ENCODE measurements at places on chromosomes 16 and 17.

GRCh38 chr16:89600956-89601355, 12.5 kb upstream of the DPEP1 start:
- no peak for DNase-seq

GRCh38 chr16:56915336-56916119, 16.4 kb upstream of the HERPUD1 start:
- DNase-seq, result no peak

DNA sequence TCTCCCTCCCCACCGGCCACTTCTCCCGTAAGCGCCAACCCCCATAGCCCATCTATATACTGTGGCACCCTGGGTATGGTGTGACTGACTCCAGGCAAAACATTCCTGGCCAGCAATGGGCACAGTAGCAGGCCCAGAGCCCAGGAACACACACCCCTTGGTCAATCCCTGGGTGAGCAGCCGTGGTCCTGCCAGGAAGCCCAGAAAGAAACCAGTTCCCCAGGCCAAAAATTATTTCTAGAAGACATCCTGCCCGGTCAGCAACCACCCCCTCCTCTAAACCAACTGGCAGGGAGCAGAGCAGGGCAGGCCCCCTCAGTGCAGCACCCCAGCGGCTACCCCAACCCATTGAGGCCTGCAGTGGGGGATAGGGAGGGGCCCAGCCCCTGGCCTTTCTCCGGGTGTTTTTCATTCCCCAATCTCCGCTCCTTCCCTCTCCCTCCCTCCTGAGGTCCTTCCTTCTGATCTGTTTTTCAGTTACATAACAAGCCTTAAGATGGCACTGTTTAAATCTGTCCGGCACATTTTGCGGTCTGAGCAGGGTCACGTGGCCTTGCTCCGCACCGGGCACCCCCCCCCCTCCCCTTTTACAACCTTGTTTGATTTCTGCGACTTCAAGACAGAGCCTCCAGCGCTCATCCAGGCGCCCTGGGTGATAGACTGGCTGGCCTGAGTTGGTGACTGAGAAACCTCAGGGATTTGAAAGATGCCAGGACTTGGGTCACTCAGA, 2.0 kb downstream of the NPTX1 start:
- DNase-seq, result no peak

DNA sequence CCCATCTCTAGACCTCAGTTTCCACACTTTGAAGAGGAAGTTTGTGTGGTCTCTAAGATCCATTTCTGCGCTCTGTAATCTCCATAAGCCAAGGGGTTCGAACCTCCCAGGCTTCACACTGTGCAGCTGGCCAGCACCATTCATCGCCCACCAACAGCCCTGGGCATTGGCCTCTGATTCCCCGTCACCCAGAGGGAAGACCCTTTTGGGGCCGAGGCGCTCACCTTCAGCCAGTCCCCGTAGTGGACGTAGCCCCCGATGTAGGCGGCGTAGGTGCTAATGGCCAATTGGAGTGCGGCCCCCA, 678 bp downstream of the TMEM101 start:
- no peak for DNase-seq

DNA sequence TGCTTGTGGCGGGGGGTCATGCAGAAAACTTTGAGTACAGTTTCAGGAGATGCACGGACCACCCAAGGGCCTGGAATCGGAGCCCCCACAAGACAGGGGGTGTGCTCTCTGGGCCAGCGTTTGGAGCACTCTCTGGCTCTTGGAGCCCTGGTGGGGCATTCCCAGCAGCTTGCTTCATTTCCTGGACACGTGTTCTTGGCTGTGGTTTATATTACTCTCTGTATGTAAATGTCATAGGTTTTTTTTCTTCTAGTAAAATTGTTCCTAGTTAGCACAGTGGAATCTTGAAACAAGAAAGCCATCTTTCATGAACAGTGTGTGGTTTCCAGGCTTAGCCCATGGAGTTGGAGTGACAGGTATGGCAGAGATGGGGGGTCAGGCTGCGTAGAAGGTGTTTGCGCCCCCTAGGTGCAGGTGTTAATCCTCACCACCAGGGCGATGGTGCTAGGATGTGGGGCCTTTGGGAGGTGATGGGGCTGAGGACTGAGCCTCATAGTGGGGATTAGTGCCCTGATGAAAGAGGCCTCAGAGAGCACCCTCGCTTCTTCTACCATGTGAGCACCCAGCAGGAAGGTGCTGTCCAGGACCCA, 79.8 kb downstream of the JPH3 start:
- DNase-seq, result no peak

- no peak for DNase-seq
Observed at GRCh38 chr17:37068266-37068665, 119.5 kb downstream of the AATF start.

GRCh38 chr16:63613701-63614100, 1508.2 kb downstream of the CDH11 start:
- DNase-seq, result no peak

DNA sequence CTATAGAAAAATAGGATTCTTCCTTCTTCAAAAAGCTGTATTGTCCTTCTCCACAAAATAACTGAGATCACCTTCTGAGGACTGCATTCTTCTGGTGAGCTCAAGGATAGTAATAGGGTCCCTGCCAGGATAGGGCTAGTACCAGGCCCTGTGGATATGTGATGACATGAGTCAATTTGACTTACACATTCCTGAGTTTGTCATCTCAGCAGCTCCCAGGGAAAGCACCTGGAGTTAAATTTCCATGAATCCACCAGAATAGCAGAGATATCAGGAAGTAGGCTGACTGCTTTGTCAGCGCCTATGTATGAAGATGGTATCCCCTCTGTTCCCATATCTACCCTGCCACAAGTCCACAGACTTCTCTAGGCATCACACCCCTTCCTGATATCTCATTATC, 225.8 kb downstream of the PMP22 start:
- no peak for DNase-seq

DNA sequence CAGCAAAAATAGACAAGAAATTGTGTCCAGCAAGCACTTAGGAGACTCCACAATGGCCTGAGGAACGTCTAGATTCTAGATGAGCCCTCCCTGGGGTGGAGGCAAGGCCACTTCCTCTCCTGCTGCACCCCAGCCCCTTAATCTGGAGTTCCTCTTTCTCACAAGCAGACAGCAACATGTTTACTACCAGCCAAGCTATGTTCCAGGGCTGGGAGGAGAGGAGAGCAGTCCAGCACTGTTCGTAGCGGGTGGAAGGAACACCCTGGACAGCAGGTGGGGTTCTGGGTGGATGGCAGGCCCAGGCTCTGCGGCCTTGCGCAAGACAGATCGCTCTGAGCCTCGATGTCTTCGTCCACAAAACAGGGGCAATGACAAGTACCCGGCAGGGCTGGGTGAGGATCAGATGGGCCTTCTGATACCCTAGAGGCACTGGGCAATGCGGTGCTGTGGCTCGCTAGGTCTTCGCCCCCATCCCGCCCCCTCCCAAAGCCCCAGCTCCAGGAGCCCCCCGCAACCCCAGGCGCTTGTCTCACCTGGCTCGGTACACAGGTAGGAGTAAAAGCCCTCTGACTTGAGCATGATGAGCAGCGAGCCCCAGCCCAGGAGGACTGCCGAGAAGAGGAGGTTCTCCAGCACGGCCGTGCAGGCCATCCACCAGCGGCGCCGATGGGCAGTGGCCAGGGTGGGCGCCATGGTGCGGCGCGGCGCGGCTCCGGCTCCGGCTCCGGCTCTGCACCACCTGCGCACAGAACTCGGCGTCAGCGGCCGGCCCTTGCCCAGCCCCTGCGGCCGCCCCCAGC, 1.3 kb downstream of the SLC43A2 start:
- no peak for DNase-seq

DNA sequence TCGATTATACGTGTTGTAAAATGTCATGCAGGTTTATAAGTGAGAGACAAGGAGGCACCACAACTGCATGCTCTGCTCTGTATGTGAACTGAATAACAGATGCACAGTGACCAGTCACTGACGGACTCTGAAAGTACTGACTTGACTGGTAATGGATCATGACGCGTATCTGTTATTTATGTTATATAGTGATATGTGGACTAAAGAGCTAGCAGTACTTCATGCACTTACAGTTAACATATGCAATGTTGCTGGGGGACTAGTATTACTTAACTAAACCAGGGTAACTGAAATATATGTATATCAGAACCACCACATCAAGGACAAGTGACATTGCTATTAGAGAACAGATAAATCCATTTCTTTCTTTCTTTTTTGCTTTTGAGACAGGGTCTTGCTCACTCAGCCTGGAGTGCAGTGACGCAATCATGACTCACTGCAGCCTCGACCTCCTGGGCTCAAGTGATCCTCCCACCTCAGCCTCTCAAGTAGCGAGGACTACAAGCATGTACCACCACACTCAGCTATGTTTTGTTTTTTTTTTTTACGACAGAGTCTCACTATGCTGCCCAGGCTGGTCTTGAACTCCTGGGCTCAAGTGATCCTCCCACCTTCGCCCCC, 17.2 kb downstream of the COIL start:
- DNase-seq, result no peak

DNA sequence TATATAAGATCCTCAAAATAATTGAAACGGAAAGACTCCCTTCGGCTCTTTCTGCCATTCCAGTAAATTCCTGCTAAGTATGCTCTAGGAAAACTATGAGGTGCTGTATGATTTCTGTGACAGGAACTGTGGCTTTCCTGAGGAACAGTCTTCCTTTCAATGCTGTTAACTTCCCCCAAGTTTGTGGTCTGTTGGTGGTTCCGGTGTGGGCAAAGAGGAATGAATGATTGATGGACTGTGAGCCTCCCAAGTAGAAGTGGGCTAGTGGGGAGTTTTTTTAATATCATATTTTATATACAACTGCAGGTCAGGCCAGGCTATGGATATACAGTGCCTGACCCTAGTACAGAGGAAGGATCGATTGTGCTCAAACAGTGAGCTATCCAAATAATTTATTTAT, 560.7 kb upstream of the RBFOX1 start:
- DNase-seq, result no peak

GRCh38 chr16:53068423-53068833, 13.6 kb downstream of the CHD9 start:
- DNase-seq, result no peak

Data from activated T-cell treated with anti-CD3 and anti-CD28 coated beads for 4 hours (primary cell).